HepG2 (cell line): ENCODE measurements at places on chromosomes 3 and 15.

DNA sequence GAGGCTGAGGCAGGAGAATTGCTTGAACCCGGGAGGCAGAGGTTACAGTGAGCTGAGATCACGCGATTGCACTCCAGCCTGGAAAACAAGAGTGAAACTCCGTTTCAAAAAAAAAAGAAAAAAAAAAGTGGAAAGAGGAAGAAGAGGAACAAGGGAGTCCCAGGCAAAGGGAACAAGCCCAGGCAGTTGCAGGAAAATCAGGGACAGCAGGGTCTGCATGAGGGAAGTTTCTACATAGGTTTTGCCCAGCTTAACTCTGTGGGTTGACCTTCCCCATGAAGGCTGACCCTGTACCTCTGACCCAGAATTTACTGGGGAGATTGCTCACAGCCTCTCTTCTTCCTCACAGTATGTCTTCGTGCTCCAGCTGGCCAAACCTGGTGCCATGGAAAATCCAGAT is 12.3 kb downstream of the RBP1 start:
- DNase-seq: no peak

DNA sequence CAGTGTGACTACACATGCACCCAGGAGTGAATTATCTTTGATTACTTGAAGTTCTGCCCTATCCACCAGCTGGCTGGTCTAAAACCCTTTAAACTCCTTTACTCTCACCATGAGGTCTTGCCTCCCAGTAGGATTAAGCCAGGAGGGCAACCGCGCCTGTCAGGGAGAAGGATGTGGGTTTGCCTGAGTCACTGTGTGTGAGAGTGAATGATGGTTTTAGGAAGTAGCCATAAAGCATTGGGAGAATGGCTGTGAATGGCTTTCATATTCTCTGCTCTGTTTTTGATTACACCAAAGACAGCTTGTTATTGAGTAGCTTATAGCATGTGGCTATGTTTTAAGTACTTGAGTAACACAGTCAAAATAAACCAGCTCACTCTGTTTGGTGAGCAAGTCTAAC is 637.7 kb upstream of the TBL1XR1 start:
- DNase-seq: no peak

DNA sequence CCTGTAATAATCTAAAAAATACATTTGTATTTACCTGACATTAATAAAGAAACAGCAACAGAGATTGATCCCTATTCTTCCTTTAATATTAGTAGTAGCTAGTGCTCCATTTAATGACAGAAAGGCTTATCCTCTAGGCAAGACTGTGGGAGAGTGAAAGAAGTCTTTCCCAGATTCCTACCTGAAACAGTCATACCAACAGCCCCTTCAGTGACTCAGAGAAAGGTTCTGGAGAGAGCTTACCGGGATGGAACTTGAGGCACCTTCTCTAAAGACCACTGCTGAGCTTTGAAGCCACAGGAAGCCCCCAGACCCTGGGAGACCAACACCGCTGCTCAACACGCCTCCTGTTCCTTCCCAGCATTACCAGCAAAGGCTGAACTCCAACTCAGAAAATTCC is 66.9 kb upstream of the FGF12 start:
- DNase-seq: no peak

- no peak for DNase-seq
Observed at GRCh38 chr3:163266731-163267130, 1770.1 kb downstream of the OTOL1 start.

DNA sequence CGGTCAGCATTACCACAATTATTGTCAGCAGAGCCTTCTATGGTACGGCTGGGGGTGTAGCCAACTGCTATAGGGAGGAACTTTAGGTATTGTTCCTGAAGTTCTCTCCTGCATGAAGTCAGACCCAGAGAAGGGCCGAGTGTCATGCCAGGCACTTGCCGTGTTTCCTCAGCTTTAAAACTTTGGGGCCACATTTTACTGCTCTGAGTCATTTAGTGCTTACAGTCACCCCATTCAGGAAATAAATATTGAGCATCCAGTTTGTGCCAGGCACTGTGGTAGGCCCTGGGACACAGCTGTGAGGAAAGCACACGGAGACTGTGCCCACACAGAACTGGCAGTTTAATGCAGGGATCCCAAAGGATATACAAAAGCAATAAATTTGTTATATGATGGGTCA is 54.5 kb upstream of the APEH start:
- no peak for DNase-seq

- peak; percentile 57 for DNase-seq
Observed at GRCh38 chr15:76139368-76140073, 79.7 kb downstream of the TMEM266 start.

DNA sequence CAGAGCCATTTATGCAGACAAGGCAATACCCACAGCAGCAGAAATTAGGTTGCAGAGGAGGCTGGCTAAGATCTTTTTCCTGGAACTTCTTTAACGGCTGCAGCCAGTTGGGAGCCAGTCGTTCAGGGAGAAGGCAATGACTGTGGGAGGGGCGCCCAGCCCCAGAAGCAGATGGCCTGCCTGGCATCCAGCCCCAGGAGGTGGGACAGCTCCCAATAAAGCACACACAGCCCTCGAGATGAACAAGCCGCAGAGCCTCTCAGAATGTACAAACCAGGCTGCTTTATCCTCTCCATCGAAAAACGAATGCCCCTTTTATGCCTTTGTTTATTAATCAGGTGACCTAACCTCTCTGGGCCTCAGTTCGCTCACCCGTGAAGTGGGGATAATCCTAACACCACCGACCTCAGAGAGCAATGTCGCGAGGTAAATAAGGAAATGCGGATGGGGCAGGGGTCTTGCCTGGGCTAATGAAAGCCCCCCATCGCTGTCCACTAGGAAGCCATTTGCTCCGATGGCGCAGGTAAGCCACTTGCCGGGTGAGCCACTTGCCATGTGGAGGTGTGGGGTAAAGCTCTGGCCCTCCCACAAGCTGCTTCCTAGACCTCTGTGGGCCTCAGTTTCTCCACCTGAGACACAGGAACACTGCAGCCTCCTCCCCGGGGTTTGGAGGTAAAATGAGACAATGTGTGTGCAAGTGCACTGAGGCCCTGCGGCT is 35.8 kb downstream of the MGLL start:
- DNase-seq: no peak
